T-helper 9 cell (primary cell): ENCODE measurements at places on chromosomes 5 and 9.

- DNase-seq: no peak
Observed at GRCh38 chr9:8186560-8186959, 387.0 kb upstream of the DMAC1 start.

DNA sequence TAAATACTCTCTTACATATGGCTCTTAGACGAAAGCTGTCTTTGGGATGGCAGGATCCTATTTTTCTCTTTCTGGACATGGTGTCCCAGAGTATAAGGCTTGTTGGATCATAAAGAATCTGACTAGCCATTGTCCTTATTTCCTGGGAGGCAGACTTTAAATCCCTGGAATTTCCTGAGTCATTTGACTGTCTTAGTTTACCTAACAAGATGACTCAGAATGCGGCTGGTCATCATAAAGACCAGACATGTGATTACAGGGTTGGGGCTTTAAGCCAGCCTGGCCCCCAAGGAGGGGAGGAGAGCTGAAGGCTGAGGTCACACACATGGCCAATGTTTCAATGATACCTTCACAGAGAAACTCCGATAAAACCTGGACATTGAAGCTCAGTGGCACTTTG is 37.2 kb downstream of the FAM240B start:
- DNase-seq: no peak

- no peak for DNase-seq
Observed at GRCh38 chr5:64921386-64921785, 152.7 kb downstream of the CWC27 start.

DNA sequence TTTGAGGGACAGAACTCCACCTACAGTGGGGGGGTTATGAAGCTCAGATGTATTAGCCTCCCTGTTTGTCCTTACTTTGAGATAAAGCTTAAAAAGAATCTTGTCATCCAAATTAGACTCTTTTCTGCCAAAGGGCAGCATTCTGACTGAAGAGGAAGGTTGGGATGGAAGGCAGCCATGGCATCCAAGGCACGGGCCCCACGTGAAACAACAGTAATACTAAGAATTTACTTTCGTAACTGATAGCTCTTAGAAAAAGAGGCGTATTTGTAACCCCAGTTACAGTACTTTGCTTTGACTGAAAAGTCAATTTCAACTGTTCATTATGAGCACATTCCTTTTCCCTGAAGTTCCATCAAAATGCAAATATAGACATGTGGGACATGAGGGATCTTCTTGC is 168.5 kb downstream of the ARRDC3 start:
- no peak for DNase-seq

DNA sequence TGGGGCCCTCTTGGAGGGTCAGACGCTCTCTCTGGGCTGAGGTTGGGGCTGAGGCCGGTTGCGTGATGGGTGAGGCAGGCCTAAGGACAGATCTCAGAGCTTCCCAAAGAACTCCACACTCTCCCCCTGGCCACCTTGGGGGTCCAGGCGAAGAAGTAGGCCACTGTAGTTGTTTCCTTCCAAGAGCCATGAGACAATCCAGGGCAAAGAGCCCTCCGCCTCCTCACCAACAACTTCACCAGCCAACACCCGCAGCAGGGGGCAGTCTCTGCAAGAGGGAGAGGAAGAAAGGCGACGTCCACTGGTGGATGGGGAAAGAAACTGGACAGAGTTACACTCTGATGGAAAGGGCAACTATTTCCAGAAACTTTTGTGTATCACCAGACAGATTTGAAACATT is 10.7 kb downstream of the SLC35A4 start:
- DNase-seq: no peak

- DNase-seq: no peak
Observed at GRCh38 chr5:135600971-135601381, 22.2 kb upstream of the CXCL14 start.

DNA sequence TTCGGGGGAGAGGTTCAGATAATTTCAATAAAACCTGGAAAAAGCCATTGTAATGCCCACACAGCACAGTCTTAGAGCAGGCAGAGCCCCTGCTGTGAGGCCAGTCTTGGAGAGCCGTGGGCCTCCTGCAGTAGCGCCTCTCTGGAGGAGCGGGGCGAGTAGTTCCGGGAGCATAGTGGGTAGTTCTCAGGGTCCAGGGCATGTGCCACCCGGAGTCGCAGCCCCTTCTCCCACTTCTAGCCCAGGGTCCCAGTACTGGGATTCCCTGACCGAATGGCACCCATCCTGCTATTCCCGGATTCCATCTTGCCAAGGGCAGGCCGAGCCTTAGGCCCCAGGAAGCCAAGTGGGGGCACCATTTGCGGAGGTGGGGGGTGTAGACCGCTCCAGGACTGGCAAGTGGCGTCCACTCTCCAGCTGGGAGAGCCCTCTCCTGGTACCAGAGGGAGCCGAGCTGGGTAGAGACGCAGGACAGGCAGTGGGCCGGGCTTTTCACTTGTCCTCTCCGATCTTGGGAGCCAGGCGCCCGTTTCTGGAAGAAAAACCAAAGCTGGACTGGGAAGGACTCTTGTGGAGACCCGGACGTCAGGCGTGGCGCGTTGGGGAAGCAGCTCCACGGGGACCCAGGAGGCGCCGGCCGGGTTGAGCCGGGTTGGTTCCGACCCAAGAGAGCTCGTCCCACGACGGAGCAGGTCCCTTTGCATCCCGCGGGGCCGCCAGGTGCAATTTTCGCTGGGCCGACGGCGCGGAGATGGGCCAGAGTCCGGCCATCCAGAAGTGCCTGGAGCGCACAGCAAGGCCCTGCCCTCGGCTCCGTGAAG is 12.1 kb downstream of the PROP1 start:
- DNase-seq: no peak

GRCh38 chr5:69004676-69005075 is 89.1 kb upstream of the SLC30A5 start:
- no peak for DNase-seq

DNA sequence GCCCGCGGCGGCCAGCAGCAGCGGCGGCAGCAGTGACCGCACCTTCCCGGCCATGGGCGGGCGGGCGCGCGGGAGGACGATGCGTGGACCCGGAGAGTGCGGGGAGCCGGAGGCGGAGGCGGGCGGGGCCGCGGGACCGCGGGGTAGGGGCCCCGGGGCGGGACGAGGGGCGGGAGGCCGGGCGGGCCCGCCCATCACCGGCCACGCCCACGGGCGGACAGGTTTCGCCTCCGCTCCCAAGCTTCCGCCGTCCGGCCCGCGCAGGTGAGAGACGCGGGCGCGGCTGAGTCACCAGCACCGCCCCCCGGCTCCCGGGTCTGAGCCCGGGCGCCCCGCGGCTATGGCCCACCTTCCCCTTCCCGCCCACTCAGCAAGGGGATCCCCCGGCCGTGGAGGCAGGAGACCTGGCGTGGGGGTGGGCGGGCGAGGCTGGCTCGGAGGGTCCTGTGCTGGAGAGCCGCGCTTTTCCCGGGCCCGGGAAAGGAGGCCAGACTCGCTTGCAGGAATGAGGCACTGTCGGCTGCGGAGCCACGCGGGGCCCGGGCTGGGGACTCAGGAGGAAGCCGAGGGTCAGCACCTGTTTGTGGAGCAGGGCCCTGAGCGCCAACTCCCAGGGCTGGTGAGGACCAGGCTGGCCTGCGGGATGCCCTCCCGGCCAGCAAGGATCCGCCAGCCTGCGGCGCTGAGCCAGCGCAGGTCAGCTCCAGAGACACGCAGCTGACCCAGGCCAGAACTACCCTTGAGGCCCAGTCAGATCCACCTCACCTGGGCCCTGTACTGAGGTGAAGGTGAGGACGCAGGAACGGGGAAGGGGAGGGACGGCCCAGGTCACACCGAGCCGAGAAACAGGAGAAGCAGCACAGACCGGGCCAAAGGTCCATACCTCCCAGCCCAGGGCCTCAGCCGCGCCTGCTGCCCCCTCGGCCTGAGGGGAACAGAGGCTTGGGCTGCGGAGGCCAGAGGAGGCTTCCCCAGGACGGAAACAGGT is at the start of gene ENTPD2:
Gene ENTPD2 (minus strand): TSS at position 118 of the 988 bp plus-strand sequence. CDS start 64 bp downstream, at position 54.
- peak; percentile 35 for DNase-seq

DNA sequence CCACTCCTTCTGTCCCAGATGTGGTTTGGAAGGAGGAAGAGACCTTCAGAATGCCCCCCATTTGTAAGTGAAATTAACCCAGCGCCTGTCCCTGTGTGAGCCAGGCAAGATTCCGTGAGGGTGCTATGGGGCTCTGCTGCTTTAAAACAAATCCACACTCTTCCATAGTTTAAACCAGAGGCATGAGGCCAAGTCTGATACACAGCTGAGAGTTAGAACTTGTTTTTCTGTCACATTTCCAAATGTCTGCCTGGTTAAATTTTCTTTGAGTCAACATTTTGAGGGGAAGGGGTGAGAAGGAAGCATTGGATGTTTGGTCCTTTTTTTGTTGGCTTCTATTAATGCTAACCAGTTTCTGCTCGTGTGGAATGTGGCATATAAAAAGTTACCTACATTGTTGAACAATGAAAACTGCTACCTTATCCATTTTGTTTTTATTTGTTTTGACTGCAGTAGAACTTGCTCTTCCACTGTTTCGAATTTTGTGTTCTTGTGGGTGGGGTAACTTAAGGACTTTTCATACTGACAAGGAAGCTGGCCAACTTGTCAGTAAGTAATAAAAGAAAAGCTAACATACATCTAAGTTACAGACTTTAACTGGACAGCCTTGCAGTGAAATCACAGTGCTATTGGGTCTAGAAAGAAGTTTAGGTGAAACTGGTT is 12.9 kb downstream of the RGMB start:
- no peak for DNase-seq

DNA sequence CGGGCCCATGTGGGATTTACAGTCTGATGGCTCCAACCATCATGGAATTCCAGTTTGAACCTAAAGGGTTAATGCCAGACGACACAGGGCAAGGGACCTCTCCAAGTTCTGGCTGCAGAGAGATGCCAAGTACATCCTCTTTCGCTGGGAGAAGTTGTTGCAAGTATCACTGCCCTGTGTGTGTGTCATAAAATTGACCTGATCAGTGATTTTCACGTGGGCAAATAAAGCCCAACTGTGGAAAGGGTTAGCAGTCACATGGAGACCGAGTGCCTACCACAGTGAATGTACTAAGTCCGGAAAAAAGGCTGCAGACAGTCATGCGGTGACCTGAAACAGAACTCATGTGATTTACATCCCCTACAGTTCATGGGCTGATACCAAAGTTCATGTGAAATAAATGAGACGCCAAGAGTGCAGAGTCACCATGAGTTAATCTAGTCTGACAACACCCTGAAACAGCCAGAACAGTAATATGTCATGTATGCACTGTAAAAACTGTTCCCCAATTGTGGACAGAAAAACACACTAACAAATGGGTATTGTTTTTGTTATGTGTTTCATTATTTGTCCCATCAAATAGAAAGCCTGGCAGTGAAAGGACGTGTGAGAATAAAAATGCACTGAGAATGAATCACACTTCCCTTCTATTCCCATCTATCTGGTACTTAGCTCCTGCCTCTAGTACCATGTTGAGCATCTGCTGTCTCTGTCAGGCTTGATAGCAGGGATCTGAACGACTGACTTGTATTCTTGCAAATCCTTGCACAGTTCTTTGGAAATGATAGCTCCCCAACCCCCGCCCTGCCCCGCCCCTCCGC is 115.7 kb downstream of the SUSD1 start:
- DNase-seq: no peak
